ENCODE measurements at places on chromosomes 6 and 20.

GRCh38 chr20:38060536-38060935 lies 27.0 kb downstream of the RPRD1B start:
- no peak for DNase-seq

GRCh38 chr6:142184307-142184706 lies 37.2 kb downstream of the VTA1 start:
- no peak for DNase-seq

GRCh38 chr20:63964412-63964811 lies 5.3 kb downstream of the ZNF512B start:
- DNase-seq = no peak

- no peak for DNase-seq
Observed at GRCh38 chr6:136251394-136251793, 1.3 kb upstream of the MTFR2 start.

DNA sequence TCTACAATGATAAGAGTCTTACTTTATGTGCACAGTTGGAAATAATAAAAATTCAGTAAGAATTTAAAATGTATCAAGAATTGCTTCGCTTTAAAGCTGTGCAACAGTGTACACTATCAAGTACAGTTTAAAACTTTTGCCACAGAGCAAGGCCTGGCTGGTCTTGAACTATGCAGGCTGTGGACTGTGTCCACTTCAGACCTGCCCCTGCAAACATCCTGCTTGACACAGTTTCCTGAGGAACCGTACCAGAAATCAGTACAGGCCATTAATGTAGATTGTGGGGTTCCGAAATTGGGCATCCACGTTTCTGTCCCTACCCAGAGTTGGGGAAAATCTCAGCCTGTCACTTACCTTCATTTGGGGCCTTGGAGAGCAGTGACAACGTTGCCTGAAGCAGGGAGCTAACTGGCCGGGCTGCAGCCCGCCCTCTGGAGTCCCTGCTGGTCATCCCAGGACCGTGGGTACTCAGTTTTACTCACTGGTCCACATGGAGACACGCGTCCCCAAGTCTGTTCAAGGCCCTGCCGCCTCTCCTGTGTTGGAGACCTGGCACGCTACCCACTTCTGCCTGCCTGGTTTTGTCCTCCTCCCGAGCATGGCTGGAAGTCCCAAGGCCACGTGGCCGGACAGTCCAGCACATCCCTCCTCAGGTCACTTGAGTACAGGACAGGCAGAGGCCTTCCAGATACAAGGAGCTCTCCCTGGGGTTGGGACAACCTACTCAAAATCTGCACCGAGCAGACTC lies 8.4 kb downstream of the NINL start:
- no peak for DNase-seq

All from small intestine (tissue), 16 donors.